Lower lobe of right lung (tissue), 2 donors: ENCODE measurements at places on chromosomes 6 and 20. TPM values are rescaled to one million over a fixed set of nuclear protein-coding genes. Genes with fewer than 3 reads are reported as not detected.

DNA sequence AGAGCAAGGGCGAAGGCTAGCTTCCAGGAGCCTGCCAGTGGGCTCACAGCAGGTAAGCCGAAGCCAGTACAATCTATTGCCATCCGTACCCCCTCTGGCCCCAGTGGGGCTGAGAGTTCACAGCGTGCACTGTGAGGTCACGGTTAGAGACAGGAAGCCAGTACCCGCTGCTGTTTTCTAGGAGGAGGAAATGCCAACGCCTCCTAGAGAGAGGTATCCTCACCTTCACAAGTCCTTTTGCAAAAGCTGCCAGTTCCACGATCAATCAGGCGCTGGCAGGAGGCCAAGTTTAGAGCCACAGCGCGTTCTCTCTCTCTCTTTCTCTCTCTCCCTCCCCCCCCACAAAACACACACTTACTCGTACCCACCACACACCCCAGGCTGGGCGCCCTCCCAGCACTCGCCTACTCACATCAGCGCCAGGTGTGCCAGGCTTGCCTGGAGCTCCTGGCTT is 22.5 kb downstream of the COL9A1 start:
- H3K27ac ChIP-seq, result no peak overlapping the region
- no peaks in the 10 kb centered on the region for H3K36me3 ChIP-seq
- no peak overlapping the region for H3K4me3 ChIP-seq
- peaks cover 11% of the 10 kb centered on the region for H3K4me1 ChIP-seq
- H3K27me3 ChIP-seq, result peaks cover 48% of the 10 kb centered on the region

DNA sequence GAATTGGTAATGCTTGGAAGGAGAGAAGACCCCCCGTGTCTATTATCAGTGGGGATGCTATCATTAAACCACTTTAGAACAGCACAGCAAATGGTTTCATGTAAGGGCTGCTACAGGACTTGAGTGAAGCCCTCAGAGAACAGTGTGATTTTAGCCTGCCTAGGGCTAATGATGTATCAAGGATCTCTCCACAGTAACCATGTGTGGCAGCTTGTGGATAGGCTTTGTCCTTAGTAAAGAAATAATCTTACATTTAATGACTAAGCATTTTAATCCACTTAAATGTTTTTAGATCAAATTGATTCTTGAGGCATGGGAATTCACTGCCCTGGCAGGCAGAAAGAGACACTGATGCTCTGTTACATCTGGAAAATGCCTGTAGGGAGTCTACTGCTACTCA is 495.1 kb downstream of the NKAIN2 start:
- H3K36me3 ChIP-seq, result no peaks in the 10 kb centered on the region
- H3K4me1 ChIP-seq, result no peaks in the 10 kb centered on the region
- DNase-seq, result no peak
- no peak overlapping the region for H3K27ac ChIP-seq

- no peaks in the 10 kb centered on the region for H3K27me3 ChIP-seq
- no peaks in the 10 kb centered on the region for H3K4me1 ChIP-seq
- no peak overlapping the region for H3K4me3 ChIP-seq
- DNase-seq, result no peak
Observed at GRCh38 chr6:135212935-135213334, 31.8 kb downstream of the MYB start.

DNA sequence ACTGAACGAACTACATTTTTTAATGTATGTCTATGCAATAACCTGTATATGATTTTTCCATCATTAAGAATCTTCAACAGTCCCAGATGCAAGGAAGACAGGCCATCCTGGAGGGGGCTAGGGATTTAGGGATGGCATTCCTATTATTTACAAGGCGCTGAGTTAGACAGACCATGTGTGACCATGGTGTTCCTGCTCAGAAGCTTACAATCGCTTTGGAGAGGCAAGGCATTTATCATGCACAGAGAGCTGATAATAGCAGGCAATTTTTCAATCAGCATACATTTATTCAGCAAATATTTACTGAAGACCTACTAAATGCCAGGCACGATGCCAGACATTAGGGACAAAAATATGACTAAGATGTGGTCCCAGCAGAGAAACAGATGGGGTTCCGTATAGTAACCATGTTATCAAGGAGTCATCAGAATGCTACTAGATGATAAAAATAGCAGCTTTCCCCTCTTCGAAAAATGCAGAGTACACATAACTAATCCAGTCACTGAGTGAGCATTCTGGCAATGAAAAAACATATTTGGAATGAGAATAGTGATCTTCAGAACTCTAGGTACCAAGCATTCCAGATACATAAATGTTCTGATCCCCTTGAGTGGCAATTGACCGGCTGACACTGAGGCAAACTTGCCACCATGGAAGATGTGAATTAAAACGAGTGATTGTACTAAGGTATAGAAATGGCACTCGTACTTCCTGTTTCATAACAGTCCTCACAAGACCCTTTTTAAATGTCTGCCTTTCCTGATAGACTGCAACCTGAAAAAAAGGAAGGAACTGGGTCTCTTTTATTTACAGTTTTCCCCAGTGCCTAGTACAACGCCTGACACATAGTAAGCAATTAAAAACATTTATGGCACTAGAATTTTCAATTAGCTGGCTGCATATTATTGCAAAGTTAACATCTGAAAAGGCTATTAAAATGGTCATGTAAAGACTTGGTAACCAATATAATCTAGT is 135.7 kb downstream of the ATXN1 start:
- H3K4me1 ChIP-seq, result peaks cover 12% of the 10 kb centered on the region
- H3K27ac ChIP-seq, result no peak overlapping the region

- H3K4me1 ChIP-seq, result peaks cover 10% of the 10 kb centered on the region
- no peak for DNase-seq
- no peaks in the 10 kb centered on the region for H3K27me3 ChIP-seq
- no peak overlapping the region for H3K27ac ChIP-seq
- H3K36me3 ChIP-seq, result no peaks in the 10 kb centered on the region
- H3K4me3 ChIP-seq, result no peak overlapping the region
Observed at GRCh38 chr6:41605649-41606048, 32.6 kb upstream of the MDFI start.

GRCh38 chr6:14450133-14450504 is 332.5 kb downstream of the CD83 start:
- no peaks in the 10 kb centered on the region for H3K27me3 ChIP-seq
- no peak overlapping the region for H3K27ac ChIP-seq
- H3K36me3 ChIP-seq, result no peaks in the 10 kb centered on the region
- no peak overlapping the region for H3K4me3 ChIP-seq
- no peak for DNase-seq

GRCh38 chr6:90896075-90896547 is 309.2 kb upstream of the MAP3K7 start:
- DNase-seq, result no peak
- H3K4me1 ChIP-seq, result no peaks in the 10 kb centered on the region
- no peak overlapping the region for H3K27ac ChIP-seq

- H3K27ac ChIP-seq, result no peak overlapping the region
- no peaks in the 10 kb centered on the region for H3K27me3 ChIP-seq
- no peaks in the 10 kb centered on the region for H3K36me3 ChIP-seq
- H3K4me3 ChIP-seq, result no peak overlapping the region
Observed at GRCh38 chr6:3516092-3516491, 59.2 kb upstream of the SLC22A23 start.

DNA sequence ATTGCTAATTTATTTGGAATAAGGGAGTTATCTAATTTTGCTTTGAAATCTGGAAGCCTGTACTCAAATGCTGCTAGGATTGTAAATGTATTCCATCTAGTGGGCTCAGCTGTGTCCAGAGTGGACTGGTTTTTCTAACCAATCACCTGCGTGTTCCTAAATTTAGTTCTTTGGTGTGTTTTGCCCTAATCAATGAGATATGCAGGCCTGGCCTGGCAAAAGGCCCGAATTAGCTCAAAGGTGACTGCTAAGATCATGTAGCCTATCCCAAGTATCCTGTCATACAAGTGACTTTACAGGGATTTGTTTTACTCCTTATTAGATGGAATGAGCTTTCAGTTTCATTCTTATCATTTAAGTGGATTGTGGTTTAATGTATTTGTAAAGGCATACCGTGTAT is 51.3 kb upstream of the ARMC2 start:
- no peak overlapping the region for H3K27ac ChIP-seq
- no peaks in the 10 kb centered on the region for H3K27me3 ChIP-seq
- no peak for DNase-seq
- H3K36me3 ChIP-seq, result no peaks in the 10 kb centered on the region
- no peak overlapping the region for H3K4me3 ChIP-seq

DNA sequence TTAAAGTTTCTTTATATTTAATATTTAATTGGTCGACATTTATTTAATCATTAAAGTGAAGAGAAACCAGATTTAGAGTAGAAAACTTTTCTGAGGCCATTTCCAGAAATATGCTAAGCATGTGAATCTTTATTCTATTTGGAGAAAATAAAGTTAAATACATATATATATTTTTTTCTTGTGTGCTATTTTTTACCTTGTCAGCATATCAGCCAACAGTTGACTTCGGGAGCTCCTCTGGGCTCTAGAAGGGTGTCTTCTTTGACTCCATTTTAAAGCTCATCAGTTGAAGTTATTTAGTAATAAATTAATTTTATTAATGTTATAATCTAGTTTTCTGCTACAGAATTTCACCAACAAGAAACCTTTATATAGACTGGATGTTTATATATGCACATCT is 73.1 kb downstream of the SH3BGRL2 start:
- DNase-seq, result no peak
- H3K4me1 ChIP-seq, result no peaks in the 10 kb centered on the region
- no peaks in the 10 kb centered on the region for H3K27me3 ChIP-seq
- H3K27ac ChIP-seq, result no peak overlapping the region
- H3K36me3 ChIP-seq, result no peaks in the 10 kb centered on the region

DNA sequence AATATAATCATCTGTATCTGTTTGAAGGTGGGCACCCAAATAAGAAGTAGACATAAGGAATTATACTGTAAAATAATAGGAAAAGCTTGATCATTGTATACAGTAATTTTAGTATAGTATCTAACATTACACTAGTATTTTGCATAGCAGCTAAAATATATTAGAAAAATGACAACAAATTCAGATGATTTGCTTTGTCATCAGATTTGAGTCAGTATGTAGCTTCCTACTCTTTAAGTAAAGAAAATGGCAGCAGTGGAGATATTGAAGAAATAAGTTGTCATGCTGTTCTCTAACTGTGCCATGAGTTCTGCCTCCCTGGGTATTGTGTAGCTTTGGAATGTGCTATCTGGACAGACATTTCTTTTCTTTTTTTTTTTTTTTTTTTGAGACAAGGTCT is 74.4 kb downstream of the TIAM2 start:
- peaks cover 4% of the 10 kb centered on the region for H3K27me3 ChIP-seq
- no peak for DNase-seq
- no peaks in the 10 kb centered on the region for H3K4me1 ChIP-seq
- no peak overlapping the region for H3K4me3 ChIP-seq
- H3K27ac ChIP-seq, result no peak overlapping the region

GRCh38 chr6:89999154-89999553 is 104.9 kb downstream of the GJA10 start:
- H3K36me3 ChIP-seq, result no peaks in the 10 kb centered on the region
- no peak for DNase-seq
- no peak overlapping the region for H3K4me3 ChIP-seq
- H3K27ac ChIP-seq, result no peak overlapping the region
- no peaks in the 10 kb centered on the region for H3K27me3 ChIP-seq

DNA sequence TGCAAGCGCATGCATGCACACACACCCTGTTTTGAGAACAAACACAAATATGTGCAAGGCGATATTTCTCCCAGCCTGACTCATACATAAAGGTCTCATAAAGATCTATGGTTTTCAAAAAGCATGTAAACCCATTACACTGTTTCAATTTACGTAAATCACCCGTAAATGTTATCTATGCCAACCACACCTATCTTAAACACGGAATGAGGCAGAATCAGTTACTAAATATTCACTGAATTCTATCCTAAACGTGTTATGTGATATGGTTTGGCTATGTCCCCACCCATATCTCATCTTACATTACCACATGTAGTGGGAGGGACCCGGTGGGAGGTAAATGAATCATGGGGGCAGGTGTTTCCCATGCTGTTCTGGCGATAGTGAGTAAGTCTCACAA is 621.6 kb downstream of the KIF16B start:
- DNase-seq, result no peak
- no peak overlapping the region for H3K4me3 ChIP-seq
- no peaks in the 10 kb centered on the region for H3K4me1 ChIP-seq
- no peaks in the 10 kb centered on the region for H3K36me3 ChIP-seq
- no peaks in the 10 kb centered on the region for H3K27me3 ChIP-seq
- H3K27ac ChIP-seq, result no peak overlapping the region

- H3K36me3 ChIP-seq, result no peaks in the 10 kb centered on the region
- no peaks in the 10 kb centered on the region for H3K27me3 ChIP-seq
- H3K27ac ChIP-seq, result no peak overlapping the region
- no peak overlapping the region for H3K4me3 ChIP-seq
- no peaks in the 10 kb centered on the region for H3K4me1 ChIP-seq
Observed at GRCh38 chr20:34965051-34965450, 9.4 kb downstream of the MYH7B start.

GRCh38 chr6:39634646-39635341 is 90.4 kb downstream of the KIF6 start:
- no peaks in the 10 kb centered on the region for H3K4me1 ChIP-seq
- H3K27me3 ChIP-seq, result no peaks in the 10 kb centered on the region
- no peak overlapping the region for H3K27ac ChIP-seq
- H3K4me3 ChIP-seq, result no peak overlapping the region
- no peak for DNase-seq
- no peaks in the 10 kb centered on the region for H3K36me3 ChIP-seq

DNA sequence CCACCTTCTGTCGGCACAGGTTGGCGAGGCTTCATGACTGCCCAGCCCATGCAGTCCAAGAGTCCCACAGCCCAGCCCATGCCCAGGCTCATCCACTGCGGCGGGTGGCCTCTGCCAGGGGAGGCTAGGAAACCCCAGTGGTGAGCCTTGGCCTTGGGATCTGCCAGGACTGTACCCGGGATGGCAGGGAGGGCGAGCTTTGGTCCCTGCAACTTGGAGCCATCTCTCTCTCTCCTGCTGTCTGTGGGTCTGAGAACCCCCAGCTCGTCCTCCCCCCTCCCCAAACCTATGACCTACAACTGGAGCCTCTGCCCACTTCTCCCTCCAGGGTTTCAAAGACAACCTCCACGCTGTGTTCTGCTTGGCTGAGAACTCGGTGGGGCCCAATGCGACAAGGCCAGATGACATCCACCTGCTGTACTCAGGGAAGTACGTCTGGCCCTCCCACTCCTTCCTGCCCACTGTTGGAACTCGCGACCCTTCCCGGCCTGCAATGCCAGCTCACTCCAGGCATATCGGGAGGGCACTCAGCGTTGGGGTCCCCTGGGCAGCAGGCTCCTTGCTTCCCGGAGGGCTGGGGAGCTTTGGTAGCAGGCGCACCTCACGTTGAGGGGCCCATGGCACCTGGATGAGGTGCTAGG is 19.7 kb downstream of the NPEPL1 start:
- H3K4me3 ChIP-seq, result no peak overlapping the region
- no peaks in the 10 kb centered on the region for H3K27me3 ChIP-seq
- H3K27ac ChIP-seq, result no peak overlapping the region
- H3K4me1 ChIP-seq, result no peaks in the 10 kb centered on the region

DNA sequence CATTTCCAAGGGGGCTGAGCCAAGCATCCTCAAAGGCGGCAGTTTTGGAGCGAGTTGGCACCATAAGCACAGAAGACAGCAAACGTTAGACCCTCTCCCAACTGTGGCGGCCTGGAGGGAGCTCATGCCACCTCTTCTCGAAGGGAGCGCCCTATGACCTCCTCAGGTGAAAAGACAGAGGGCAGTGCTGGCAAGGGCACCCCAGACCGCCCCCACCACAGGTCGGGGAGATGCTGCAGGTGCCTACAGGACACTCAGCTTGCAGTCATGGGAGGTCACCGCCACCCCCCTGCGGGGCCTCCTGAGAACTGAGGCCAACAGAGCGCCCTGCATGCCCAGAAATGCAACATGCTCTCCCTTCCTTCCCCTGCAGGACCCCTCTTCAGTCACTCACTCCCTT is 45.1 kb upstream of the BHLHE23 start:
- DNase-seq, result peak; percentile 28
- peaks cover 7% of the 10 kb centered on the region for H3K4me1 ChIP-seq
- no peaks in the 10 kb centered on the region for H3K36me3 ChIP-seq

Gene SLC22A1
- total RNA-seq, result 2.6 TPM

Gene RNF8
- 13.1 TPM for total RNA-seq

Gene KCNQ5
- 0.35 TPM for total RNA-seq

Gene LY6G5B
- 11.0 TPM for total RNA-seq

Gene DLL1
- total RNA-seq, result 12.9 TPM

Gene NRSN1
- total RNA-seq, result not detected
